ENCODE measurements at places on chromosomes 2 and 18.

GRCh38 chr2:69493268-69493667 is 56.0 kb upstream of the NFU1 start:
- DNase-seq: no peak

- DNase-seq: no peak
These were observed 59.1 kb downstream of the ACOXL start for GRCh38 chr2:110791435-110791834.

DNA sequence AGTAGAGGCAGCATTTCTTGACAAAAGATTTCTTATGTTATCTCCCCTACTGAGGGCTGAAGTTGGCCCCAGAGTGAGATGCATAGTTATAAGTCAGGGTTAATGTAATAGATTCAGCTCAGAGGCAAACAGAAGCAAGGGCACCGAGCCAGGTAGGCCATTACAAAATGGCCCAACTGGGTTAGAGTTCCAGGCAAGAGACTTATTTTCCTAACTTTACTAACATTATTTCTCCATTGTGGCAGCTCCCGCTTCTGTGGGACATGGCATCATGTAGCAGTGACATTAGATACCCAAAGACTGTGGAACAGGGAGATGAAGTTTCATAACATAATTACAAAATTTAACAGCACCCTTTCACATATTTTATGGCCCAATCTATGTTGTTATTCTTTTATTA is 27.1 kb downstream of the TSPYL6 start:
- no peak for DNase-seq

GRCh38 chr2:203002054-203002821 is 12.4 kb upstream of the NBEAL1 start:
- DNase-seq: no peak

- DNase-seq: no peak
These were observed 17.3 kb downstream of the ALPK2 start for GRCh38 chr18:58611395-58612131.

GRCh38 chr2:202025816-202026215 is 7.8 kb upstream of the FZD7 start:
- DNase-seq: no peak

DNA sequence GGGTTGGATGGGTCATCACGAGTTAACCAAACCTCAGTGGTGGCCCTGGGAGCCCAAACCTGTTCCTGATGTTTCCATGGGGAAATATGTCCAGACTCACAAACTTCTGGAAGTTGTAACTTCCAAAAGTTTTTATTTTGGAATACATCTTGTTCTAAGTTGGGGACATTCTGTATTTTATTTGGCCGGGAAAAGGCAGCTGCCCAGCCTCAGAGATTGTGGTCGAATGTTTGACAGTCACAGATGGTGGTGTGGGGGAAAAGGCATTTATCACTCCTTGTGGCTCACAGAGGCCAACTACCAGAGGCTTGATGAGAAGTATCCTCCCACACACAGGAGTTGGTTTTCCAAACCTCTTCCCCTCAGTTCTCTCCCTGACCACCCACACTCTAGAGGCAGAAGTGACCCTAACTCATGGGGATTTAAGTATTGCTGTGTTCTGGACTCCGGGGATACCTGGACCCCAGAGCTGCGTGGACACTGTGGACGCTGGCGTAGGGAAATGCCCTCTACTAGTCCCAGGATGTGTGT is 124.7 kb upstream of the PPP1CB start:
- DNase-seq: no peak

GRCh38 chr2:15201009-15201408 is 360.1 kb downstream of the NBAS start:
- DNase-seq: no peak

DNA sequence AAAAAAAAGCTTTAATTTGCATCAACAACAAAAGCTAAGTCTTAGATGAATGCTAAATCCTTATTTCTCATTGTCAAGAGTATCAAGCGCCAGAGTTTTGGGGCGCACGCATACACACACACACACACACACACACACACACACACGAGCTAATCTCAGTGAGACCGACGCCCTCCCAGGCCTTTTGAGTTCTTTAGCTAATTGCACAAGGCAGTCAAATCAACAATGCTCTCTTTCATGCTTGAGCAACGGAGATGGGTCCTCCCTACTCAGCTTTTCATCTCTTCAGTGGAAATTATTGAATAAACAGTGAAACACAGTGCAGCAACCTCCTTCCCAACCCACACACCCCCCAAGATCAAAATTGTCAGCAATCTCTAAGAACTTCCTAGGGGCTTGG is 19.2 kb downstream of the GKN1 start:
- no peak for DNase-seq

GRCh38 chr18:824179-824578 is 12.1 kb upstream of the YES1 start:
- DNase-seq: no peak

DNA sequence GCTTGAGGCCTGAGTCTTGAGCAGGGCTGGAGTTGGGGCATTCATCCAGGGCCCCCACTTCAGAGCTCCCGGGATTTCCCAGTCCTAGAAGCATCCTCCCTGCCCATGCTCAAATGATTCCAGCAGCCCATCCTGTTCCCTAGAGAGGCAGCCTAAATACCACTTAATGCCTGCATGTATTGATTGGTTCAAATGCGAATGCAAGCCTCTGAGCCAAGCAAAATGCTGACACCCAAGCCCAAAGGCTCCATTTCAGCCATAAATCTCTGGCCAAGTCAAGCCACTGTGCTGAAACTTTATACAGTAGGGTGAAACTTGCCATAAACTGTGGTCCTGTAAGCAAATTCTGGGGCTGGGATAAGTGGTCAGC is 279.8 kb downstream of the CLIP4 start:
- no peak for DNase-seq

DNA sequence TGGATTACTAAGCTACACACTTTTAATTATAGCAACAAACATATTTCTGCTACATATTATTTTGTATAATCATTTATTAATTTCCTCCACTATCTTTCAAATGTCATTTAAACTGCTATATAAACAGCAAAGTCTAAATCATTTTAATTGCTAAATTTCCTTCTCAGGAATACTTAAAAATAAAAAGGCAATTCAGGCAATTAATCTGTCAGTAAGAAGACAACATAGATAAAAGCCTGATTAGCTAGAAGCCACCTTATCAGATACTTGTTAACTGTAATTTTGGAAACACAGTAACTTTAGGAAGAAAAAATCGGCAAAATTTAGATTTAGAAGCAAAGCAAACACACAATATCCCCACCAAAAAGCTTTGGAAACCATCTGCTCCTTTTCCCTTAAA is 188.2 kb upstream of the ZNF804A start:
- no peak for DNase-seq

- no peak for DNase-seq
These were observed 86.2 kb upstream of the SALL3 start for GRCh38 chr18:78893281-78894032.

DNA sequence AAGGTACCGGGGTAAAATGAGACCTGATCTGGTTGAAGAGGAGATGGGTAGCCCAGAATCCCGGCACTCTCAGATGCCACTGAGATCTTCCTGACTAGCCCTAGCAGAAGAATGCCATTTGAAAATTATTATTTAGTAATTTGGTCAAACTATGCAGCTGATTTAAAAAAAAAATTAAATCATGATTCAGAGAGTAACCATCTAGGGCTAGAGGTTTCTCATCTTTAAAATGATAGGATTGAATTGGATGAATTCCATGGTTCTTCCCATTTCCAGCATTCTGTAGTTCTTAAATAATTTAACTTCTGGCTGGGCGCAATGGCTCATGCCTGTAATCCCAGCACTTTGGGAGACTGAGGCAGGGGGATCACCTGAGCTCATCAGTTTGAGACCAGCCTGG is 106.1 kb downstream of the MYO1B start:
- DNase-seq: no peak

- no peak for DNase-seq
These were observed 221.9 kb downstream of the TSN start for GRCh38 chr2:121977326-121977725.

DNA sequence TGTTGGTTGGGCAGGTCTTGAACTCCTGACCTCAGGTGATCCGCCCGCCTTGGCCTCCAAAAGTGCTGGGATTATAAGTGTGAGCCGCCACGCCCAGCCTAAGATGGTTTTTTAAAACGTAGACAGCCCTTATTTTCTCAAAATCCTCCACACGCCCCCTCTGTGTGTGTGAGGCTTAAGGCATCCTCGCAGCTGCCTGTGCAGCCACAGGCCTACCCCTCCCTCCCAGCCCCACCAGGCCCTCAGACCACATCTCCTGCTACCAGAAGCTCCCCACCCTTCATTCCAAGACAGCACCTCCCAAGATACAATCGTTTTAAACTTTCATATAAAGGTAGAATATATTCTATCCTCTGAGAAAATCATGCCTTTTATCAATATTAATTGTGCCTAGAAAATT is 4.8 kb downstream of the ANO7 start:
- no peak for DNase-seq

- no peak for DNase-seq
These were observed 112.0 kb upstream of the THOC1 start for GRCh38 chr18:379681-380330.

- DNase-seq: no peak
These were observed 21.6 kb downstream of the GPR55 start for GRCh38 chr2:230903231-230904150.

DNA sequence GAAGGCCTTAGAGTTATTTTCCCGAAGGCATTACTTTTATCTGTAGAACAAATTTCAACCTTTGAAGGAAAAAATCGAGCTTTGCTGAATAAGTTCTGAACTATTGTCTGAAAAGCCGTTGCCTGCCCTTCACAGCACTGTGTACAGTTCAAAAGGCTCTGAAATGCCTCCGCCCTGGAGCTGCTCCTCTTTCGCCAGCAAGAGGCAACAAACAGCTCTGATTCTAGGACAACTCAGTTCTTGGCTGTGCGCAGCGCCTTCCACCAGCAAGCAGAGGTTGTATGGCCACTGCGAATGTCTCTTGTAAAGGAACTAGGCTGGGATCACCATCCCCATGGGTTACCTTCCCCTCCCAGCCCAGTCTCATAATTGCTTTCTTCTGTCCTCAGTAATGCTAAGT is 308.5 kb downstream of the GBX2 start:
- no peak for DNase-seq

DNA sequence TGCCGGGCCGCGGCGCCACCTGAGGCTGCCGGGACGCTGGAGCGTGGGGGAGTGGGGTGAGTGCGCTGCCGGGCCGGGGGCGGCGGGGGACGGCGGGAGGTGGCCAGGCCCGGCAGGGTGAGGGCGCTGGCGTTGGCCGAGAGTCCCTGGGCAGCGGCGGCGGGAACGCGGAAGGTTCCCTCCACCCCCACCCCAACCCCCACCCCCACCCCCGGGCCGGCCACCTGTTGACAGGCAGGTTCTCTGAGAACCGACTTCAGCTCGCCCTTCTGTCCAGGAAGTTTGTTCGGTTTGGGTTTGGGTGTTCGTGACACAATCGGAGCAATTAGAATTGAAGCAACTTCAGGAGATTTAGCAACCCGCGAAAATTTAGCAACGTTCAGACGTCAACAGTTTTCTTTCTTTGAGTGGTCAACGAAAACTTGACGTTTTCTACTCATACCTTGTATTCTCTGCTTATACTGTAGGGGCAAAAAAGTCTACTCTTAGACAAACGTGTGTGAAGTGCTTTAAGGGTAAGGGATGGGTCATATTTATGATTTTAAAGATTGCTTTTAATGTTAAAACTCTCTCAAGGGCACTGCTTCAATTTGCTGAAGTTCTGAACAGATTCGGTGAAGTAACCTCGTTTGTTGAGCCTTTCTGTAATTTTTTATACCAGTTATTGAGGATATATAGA is 9.3 kb downstream of the OTX1 start:
- DNase-seq: no peak

- no peak for DNase-seq
These were observed 615.8 kb upstream of the SALL3 start for GRCh38 chr18:78363556-78364387.

DNA sequence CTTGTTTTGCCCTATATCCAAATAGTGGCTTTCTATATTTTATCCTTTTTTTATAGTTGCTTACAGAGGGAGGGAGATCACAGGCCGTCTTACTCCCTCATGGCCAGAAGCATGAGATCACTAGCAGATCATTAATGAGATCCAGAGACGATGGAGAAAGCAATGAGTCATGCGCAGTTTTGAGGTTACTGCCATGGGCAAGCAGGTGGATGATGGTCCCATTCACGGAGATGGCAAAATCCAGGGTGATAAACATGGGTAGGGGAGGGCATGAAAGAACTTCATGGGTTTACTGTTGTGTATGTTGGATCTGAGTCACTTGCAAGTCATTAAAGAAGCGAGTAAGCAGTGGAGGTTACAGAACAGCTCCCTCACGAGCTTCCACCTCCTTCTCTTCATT is 60.4 kb downstream of the C18orf63 start:
- no peak for DNase-seq

DNA sequence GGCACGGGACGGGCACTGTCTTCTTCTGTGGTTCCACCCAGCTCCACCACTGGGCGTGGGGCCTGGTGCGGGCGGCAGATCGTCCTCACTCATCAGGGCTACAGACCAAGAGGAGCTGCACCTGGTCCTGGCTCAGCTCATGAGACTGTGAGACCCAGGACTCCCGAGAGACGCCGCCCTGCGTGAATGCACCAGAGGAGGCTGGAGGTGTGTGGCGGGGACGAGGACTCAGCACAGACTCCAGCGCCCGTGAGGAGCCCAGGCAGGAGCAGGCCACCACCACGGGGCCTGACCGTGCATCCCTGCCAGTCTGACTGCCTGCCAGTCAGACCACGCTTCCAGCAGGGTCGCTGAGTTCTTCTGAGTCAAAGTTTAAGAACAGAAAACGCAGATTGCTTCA is 112.5 kb upstream of the SALL3 start:
- DNase-seq: no peak

- no peak for DNase-seq
These were observed 19.9 kb upstream of the SPRED2 start for GRCh38 chr2:65452150-65452895.

DNA sequence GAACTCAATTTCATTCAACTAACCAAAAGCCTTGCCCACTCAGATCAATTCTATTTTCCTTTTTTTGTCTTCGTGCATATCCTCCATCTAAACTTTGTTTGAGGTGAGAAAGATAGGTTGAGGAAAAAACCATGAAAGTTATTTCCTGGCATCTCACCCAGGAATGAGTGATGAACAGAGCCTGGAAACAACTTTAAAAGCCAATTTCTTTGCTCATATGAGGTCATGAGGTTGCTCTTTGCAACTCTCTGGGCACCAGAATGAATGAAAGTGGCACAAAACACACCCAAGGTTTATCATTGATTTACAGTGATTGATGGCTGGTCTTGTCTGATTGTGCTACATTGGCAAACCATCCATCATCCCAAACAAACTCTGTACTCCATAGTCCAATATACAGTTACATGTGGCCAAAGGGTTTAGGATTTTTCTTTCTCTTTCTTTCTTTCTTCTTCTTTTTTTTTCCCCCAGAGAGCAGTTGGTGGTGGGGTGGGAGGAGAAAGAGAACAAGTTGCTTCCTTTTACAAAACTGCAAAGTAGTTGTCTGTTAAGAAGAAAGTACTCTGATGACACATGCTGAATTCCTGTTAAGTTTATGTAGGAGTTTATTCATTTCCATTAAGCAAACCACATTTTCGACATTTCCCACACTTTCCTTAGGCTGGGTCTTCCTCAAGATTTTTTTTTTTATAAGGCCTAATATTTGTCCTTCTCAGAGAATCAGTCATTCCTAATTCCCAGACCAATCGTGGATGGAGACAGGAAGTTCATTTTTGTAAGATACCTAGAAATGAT is 575.9 kb upstream of the ZEB2 start:
- no peak for DNase-seq
